ENCODE measurements at places on chromosomes 6 and 20. TPM values are rescaled to one million over a fixed set of nuclear protein-coding genes. Genes with fewer than 3 reads are reported as not detected.

The LTA gene
- not detected for total RNA-seq

DNA sequence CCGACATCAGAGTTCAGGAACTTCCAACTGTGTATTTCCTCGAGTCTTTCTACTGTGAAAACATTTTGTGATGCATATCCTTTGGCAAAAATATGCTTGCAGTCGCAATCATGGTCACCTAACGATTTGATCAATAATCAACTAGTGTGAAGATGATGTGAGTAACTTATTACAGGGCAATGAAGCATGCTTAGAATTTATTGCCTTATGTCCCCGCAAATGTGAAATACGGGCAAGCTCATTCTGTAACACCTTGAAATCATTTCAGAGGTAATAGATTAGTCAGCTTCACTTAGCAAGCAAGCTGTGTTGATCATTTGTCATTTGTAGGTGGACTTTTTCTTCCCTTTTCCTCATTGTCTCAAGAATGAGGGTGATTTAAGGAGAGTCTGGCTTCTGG lies 67.9 kb upstream of the DOK5 start:
- DNase-seq = no peak

The C6orf163 gene
- 0.79 TPM for total RNA-seq

GRCh38 chr20:62141397-62142251 lies 1.6 kb downstream of the PSMA7 start:
- DNase-seq = peak; percentile 69

DNA sequence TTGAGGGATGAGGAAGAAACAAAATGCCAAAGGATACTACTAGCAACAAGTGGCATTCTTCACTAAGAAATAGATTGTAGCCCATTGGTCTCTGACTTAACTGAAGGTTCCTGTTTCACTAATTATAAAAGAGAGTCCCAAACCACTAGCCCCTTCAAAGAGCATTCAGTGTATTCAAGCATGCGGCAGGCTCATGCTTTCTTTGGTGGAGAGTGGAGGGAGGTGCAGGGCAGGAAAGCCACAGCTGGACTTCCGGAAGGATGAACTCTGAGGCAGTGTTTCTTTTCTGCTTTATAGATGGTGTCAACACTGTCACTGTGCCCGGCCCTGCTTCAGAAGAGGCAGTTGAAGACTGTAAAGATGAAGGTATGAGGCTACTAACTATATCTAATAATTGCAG lies 636.1 kb downstream of the KIF16B start:
- no peak for DNase-seq

DNA sequence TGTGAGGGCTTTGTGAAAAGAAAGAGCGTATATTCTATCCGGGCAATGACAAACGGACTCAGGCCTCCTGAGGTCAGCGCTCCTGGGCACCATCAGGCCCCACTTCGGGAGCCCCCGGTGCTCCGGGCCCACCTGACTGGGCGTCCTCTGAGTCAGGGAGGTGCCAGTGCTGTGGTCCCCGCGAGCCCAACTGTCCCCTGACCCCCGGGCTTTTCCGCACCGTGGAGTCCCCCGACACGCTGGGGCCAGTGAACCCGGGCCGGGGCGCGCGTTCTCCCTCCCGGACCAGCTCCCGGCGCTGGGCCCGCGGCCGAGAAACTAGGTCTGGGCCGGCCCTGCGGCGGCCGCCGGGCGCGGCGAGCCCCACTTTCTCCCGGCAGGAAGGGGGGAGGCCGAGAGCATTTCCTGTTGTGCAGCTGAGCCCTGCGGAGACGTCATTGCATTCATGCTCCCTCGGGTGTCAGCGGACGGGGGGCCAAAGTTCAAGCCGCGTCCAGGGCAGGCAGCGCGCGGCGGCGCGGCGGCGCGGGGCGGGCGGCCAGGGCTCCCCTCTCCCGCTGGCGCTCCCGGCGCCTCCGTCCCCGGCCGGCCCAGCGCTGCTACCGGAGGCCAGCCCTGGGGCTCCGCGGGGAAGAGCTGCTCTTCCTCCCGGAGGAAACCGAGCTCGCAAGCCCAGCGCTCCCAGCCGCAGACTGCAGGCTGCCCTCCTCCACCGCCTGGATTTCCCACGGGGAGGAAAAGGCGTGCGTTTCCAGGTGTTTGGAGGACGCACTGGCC lies 18.3 kb downstream of the HIVEP2 start:
- DNase-seq = peak; percentile 88

- peak; percentile 59 for DNase-seq
Observed at GRCh38 chr20:31894980-31895675, 24.7 kb downstream of the TTLL9 start.

DNA sequence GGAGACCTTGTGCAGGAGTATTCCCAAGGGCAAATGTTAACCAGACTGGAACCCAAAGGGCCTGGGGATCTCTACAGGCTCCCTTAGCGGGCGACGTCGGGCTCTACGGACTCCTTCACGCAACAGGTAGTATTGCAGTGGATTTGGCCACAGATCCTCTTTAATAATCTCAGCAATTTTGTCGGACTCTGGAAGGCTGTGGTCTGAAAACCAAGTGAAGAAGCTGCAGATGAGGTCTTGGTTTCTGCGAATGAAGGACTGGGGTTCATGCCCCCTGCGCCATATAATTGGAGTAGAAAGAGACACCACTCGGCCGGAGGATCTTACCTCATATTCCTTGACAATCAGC lies 1.3 kb downstream of the TSPYL1 start:
- DNase-seq = no peak

DNA sequence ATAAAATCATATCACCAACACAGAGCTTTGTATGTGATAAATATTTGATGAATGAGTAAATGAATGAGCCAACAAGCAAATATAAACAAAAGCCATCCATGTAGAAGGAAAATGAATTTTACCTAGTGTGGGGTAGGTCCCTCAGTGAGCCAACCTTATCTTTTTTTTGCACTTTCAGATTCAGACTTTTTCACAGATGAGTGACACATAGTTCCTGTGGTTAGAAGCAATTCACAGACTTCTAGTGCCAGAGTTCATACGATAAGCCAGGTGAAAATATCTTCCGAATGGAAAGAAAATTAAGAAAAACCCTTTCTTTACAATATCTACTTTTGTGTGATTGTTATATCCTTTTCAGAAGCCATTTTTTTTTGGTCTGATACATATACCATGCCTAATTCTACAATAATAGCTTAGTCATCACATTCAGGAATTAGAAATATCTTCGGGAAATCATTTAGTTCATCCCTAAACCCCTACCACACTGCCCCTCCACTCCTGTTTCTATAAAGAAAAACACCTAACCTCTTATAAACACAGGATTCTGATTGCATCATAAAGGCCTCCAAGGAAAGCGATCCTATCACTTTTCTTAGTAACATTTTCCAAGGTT lies 82.7 kb upstream of the CNR1 start:
- no peak for DNase-seq

- no peak for DNase-seq
Observed at GRCh38 chr20:20530428-20531151, 162.7 kb downstream of the INSM1 start.

GRCh38 chr6:98514073-98514720 lies 320.2 kb upstream of the POU3F2 start:
- DNase-seq = no peak

- DNase-seq = no peak
Observed at GRCh38 chr20:62773845-62774714, 22.2 kb upstream of the MRGBP start.

The BTBD3 gene
- 41.6 TPM for total RNA-seq

DNA sequence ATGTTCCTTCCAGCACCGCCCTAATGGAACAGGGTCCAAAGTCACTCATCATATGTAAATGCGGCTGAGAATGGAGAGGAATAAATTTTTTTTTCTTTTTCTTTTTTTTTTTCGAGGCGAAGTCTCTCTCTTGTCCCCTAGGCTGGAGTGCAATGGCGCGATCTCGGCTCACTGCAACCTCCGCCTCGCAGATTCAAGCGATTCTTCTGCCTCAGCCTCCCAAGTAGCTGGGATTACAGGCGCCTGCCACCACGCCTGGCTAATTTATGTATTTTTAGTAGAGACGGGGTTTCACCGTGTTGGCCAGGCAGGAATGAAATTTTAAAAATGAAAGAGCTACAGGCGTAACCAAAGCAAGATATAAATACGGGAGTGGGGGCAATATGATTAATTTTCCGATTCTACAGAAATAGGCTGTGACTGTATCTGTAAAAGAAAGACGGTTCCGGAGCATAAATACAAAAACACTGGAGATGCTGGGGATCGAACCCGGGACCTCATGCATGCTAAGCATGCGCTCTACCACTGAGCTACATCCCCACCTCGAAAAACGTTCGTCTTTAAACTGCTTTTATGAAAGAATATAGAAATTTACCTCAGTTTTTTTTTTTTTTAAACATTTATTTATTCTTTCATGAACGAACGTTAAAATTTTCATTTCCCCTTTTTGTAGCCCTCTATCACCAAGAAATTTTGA lies 132.2 kb downstream of the GPX5 start:
- DNase-seq = peak; percentile 69

DNA sequence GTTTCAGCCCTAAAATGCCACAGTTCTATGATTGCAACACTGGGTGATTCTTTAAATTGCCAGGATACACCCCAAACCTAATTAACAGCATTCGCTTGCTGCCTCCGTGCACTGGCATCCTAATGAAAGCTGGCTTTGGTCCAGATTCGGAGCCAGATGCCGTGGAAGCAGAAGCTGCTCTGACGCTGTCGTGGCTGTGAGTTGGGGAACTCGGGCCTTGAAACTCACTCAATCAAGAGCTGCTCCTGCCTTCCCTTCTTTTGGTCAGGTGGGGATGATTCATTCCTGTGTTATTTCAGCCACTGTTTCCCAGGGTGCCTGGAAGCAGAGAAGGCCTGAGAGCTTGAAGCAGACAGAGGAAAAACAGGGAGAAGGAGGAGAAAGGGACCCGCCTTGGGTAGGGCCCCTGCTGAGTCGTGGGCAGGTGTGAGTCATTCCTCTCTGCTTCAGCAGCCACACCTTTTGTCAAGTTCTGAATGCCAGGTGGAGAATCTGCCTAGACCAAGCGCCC lies 36.2 kb upstream of the DSP start:
- peak; percentile 17 for DNase-seq

DNA sequence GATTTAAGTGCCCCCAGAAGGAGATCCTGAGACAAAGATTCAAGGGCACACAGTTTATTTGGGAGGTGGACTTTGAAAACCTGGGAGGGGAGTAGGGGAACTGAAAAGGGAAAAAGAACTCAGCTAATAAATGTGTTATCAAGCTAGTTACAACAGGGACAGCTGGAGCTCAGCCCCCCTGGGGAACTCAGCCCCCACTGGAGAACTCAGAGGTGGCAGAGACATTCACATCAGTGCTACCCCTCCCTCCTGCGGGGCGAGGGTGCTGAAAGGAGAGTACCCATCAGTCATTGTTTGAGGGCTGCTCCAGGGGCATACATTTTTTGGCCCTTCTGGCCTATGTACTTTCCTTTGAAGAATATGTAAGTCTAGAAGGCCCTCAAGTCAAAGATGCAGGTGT lies 101.4 kb downstream of the LRFN2 start:
- no peak for DNase-seq

GRCh38 chr6:6546318-6547109 lies 42.0 kb upstream of the LY86 start:
- DNase-seq = peak; percentile 24

GRCh38 chr6:134819236-134819635 lies 130.7 kb downstream of the ALDH8A1 start:
- no peak for DNase-seq

The MOCS3 gene
- 5.4 TPM for total RNA-seq

- DNase-seq = no peak
Observed at GRCh38 chr6:72525821-72526510, 95.9 kb upstream of the KCNQ5 start.

GRCh38 chr20:63968928-63969760 lies 586 bp downstream of the ZNF512B start:
- DNase-seq = peak; percentile 8

The KHDC1L gene
- total RNA-seq = not detected

DNA sequence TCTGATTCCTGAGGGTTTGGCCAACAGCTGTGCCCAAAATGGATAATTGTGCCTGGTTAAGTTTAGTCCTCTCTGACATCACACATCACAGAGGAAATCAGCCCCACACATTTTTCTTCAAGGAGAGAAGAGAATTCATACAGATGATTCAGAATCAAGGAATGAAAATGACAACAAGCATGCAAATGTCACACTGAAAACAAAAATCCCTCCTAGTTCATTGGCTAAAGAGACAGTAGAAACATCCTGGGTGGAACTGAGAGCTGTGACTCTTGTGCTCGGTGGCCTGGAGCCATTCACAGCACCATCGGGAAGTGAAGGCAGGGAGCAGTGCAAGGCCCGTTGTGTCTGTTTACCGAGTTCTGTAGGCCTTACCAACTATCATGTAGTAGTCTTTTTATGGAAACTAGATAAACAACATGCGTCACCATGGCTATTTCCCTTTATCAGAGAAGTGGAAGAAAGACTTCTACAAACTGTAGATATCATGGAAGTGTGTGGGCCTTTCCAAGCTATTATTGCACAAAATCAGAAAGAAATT lies 81.7 kb upstream of the TENT5A start:
- no peak for DNase-seq

DNA sequence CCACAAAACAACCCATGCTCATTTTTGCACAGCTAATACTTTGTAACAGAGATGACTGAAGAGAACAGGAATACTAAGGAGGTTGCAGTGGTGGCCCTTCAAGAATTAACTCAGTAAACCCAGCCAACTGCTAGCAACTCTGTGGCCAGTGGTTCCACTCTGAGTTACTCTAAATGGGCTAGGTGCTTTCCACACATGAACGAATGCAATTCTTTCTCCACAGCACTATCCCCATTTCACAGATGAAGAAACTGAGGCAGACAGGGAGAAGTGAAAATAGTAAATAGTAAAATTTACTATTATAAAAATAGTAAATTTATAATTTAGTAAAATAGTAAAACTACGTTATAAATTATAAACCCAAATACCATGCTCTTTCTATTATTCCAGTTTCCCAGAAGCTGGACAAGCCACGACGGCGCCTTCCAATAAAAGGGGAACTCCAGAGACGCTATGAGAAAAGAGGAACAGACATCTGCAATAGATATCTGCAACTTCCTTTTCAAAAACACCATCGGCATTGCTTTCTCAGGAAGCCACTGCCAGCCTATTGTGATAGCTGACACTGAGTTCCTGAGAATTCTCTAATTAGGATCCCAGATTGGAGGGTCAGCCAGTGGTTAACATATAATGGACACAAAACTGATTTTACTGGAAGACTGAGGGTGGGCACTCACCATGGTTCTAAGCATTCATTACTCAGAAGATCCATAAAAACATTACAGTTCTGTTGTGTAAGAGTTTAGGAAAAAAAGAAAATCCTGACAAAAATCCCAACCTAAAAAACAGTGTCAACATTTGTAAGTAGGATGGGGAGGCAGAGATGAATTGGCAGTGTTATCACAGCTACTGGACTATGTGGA lies 16.2 kb downstream of the FKBP1A start:
- peak; percentile 55 for DNase-seq

Data from lung microvascular endothelial cell (primary cell).